ENCODE measurements at places on chromosomes 4 and X.

DNA sequence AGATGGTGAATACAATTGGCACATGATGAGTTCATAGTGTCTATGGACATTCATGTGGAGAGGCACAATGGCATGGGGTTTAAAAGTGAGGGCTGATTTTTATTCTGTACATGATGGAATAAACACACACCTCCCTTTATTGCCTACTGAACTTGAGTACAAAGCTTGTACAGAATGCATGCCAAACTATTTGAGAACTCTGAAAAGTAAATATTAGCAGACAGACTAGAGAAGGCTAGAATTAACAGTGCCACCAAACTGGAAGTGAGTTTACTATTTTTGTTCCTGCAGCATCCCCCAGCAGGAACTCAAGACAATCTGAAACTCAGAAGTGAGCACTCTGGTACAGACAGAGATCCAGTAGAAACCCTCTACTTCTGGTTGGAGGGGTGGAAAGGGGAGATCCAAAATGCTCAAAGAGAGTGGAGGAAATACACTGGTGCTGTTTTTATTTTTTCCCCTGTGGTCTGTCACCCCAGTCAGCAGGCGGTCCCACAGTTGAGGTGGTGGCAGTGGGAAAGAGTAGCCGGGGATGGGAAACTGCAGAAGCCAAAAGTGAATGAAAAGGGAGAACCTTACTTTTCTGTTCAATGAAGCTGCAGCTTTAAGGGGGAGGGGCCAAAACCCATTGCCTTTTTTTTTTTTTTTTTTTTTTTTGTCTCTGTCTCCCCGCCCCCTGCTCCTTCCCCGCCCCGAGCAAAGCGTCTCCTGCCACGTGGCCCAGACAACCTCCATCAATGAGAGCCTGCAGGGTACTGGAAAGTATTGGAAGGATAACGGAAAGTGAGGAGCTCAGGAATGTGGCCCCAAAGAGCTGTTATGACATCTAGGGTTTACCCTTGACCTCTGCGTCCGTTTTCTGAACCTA, 20.5 kb downstream of the AKAP4 start:
- DNase-seq = no peak

GRCh38 chrX:153708415-153708814, 15.8 kb downstream of the BCAP31 start:
- DNase-seq = peak; percentile 78

GRCh38 chr4:112532267-112532666, 16.3 kb upstream of the NEUROG2 start:
- no peak for DNase-seq

DNA sequence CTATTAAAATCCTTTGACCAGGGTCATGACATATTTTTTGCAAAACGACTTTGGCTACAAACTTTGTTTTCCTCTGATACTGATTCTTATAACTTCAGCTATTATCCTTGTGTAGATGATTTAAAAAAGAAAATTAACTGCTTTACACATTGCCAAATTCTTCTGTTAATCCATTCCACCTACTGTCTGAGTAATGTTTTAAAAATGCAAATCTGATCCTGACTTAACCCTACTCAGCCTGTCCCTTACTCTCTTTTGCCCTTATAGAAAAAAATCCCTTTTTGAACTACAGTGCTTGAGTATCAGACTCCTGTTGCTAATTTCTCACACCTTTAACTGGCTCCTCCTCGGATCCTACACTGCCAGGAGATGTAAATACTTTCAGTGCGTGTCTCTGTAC, 723.1 kb downstream of the ADGRL3 start:
- no peak for DNase-seq

DNA sequence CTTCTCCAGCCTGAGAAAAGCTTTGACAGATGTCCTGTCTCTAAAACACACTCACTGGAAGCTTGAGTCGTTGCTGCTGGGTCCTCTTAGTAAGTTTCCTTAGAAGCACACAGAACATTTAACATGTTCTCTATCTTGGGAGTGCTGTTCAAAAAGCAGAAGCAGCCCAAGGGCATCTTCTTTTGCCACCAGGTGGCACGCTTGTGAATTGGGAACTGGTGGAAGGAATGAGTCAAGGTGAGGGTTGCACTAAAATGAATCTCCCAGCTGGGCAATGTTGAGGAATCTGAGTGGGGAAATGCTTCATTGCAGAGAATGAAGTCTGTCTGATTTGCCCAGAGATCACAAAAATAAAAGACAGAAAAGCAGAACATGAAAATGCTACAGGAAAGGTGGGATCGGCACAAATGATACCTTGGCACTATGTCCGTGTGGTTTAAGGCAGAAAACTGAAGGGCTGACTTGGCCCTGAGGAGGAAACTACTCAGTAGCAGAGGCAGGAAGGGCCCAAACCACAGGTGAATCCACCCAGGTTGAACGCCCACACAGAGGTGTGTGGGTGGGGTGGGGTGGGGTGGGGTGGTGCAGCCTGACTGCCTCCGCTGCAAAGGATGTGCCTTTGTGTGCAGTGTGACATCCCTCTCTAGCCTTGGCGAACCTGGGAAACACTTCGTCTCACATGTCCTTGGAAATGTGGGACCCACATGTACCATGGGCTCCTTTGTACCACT, 26.0 kb downstream of the KIT start:
- no peak for DNase-seq

GRCh38 chr4:6207602-6208001, 7.3 kb upstream of the JAKMIP1 start:
- DNase-seq = no peak

- DNase-seq = peak; percentile 7
Measured at GRCh38 chr4:125547836-125548235, 233.1 kb downstream of the FAT4 start.

GRCh38 chrX:34634349-34634748, 22.7 kb downstream of the TMEM47 start:
- no peak for DNase-seq

DNA sequence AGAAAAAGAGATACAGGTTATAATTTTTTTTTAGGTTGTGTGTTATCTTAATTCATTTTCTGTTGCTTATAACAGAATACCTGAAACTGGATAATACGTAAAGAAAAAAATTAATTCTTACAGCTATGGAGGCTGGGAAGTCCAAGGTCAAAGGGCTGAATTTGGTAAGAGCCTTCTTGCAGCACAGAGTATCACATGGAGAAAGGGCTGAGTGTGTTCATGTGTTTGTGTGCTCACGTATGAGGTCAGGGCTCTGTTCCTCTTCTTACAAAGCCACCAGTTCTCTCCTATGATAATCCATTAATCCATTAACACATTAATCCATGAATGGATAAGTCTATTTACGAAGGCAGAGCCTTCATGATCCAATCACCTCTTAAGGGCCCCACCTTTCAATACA, 8.6 kb upstream of the RAB28 start:
- no peak for DNase-seq

- peak; percentile 45 for DNase-seq
Measured at GRCh38 chr4:85952528-85952927, 407.3 kb downstream of the MAPK10 start.

DNA sequence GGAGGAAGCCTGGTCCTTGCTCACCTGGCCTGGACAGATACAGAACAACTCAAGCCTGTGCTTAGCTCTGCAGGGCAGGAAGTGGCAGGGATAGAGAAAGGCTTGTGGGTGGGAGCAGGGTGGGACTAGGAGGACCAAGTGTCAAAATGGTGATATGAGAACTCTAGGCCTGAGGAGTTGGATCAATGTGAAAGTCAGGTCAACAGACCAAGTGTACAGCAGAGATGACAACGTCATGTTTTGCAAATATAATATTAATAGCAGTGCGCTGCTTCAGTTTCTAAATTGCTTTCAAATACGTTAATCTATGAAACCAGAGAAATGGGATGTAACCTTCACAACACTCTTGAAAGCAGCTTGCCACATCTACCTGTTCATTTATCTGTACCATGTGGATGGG, 114.2 kb upstream of the MAP3K15 start:
- DNase-seq = no peak

GRCh38 chr4:147683188-147683591, 773 bp downstream of the PRMT9 start:
- DNase-seq = peak; percentile 62

GRCh38 chrX:31459361-31459760, 387.5 kb upstream of the FTHL17 start:
- no peak for DNase-seq

GRCh38 chrX:19122641-19123009, 357 bp upstream of the ADGRG2 start:
- DNase-seq = peak; percentile 3

- peak; percentile 50 for DNase-seq
Measured at GRCh38 chrX:51461053-51462044, 35.0 kb downstream of the NUDT11 start.

- DNase-seq = no peak
Measured at GRCh38 chr4:183788308-183788905, 116.7 kb upstream of the STOX2 start.

DNA sequence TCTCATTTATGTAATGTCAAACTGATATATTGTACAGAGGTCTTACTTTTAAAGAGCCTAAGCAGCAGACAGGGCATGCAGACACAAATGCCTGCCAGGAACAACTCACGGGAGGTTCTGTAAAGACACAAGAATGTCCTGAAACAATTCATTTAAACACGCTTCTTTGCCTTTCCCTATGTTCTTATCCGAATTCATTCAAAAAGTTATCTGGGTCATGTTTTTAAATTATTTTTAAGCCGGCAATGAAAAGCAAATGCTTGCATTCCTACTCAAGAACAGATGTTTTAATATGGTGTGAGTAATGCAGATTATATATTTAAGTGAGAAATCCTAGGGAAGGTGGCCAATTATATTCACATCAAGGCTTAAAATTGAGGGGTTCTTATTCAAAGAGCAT, 192.6 kb downstream of the PDGFC start:
- peak; percentile 81 for DNase-seq

DNA sequence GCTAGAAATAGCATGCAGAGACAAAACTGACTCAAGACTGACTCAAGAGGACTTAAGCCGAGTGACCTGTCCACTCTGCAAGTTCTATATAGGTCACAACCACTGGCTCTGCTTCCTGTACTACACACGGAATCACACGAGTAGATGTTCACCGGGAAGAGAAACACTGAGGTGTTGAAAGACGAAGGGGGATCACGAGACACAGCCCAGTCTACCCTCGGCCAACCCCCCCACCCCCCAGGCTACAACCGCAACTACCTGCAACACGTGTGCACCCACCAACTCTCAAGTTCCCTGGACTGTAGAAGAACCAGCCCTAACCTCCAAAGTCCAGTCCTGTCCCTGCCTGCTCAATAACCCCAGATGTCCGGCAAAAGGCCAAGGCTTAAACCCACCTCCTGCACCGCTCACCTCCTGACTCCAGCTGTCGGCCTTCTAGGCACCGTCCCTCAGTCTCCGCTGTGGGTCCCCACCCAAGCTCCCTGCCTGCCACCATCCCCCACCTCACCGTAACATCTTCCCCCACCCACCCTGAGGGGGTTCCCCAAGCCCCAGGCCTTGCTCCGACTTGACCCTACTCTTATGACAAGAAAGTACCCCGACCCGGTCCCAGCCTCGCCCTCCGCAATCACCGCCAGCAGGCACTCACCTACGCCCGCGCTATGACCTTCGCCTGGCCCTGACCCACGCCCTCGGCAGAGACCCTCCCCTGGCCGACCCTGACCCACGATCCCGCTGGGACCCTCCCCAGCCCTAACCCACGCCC, 739 bp downstream of the GAK start:
- no peak for DNase-seq

DNA sequence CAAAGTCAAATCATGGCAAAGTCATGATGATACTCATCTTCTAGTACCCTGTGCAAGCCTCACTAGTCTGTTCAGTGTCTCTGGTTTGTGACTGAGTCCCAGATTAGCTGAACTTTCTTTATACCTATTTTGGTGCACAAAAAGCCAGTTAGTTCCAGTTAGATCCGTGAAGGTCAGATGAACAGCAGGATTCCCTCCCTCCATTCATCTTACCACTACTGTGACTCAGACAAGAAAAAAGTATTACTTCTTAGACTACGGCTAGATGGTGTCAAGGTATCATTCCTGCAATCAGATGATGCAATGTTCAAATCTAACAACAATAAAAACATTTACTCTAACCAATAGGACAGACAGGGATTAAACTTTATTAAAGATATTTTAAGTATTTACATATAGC, 30.4 kb downstream of the ARHGEF6 start:
- no peak for DNase-seq

DNA sequence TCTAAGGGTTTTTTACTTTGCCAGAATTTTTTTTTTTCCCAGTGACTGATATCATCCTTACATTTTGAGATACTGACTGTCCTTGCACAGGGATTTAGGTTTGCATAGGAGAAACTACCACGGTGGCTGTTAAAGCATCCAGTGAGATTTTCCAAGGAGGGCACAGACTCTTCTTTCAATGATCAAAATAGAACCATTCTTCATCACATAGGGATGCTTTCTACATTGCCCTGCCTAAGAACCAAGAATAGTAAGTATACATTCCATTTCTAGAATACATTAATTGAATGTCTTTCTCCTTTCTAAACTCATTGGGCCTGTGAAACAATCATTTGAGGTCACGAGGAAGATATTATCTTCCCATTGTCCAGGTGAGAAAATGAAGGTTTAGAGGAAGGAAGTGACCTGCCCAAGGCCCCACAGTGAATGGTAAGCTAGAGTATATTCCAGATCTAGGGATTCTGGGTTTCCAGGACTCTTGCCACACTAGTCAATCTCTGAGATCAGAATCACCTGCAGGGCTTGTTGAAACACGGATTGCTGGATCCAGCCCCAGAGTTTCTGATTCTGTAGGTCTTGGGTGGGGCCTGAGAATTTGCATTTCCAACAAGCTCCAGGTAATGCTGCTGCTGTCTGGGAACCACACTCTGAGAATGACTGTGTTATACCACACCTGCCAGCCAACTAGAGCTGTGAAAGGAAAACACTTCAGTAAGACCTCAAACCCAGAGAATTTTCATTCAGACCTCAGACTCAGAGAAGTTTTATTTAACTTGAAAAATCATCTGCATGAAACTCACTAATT, 17.7 kb upstream of the TMEM154 start:
- DNase-seq = no peak

Data from tongue (tissue), 3 donors.